Aorta (tissue), 5 donors: ENCODE measurements at places on chromosomes 7 and 10.

GRCh38 chr7:92832534-92833023 lies 3.8 kb downstream of the CDK6 start:
- no peaks in the 10 kb centered on the region for H3K4me1 ChIP-seq
- H3K27me3 ChIP-seq: no peaks in the 10 kb centered on the region

DNA sequence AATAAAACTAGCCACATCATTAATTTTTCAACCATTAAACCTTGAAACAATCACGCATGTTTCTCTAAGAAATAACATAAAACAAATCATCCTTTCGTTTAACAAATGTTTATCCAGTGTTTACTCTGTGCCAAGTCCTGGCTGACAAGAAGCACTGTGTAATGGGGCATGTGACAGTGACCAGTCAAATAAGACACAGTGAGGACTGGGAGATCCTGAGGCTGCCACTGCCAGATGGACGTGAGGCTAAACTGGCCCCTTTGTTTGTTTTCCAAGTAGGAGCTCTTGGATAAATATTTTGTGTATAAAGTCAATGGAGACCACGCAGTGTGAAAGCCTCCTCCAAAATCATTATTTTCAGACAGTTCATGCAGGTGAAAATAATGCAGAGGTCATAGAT lies 626.2 kb downstream of the SUGCT start:
- no peak for DNase-seq
- H3K27ac ChIP-seq: no peak overlapping the region
- peaks cover 2% of the 10 kb centered on the region for H3K4me1 ChIP-seq

- H3K27ac ChIP-seq: peak overlapping the region; percentile 41
- H3K4me1 ChIP-seq: no peaks in the 10 kb centered on the region
- no peaks in the 10 kb centered on the region for H3K36me3 ChIP-seq
- H3K27me3 ChIP-seq: no peaks in the 10 kb centered on the region
- peak overlapping the region; percentile 43 for H3K4me3 ChIP-seq
Measured at GRCh38 chr10:43689955-43690771, 41.5 kb upstream of the ZNF32 start.

- no peaks in the 10 kb centered on the region for H3K36me3 ChIP-seq
- no peak for DNase-seq
- H3K27me3 ChIP-seq: no peaks in the 10 kb centered on the region
Measured at GRCh38 chr7:14717816-14718215, 184.7 kb downstream of the DGKB start.

DNA sequence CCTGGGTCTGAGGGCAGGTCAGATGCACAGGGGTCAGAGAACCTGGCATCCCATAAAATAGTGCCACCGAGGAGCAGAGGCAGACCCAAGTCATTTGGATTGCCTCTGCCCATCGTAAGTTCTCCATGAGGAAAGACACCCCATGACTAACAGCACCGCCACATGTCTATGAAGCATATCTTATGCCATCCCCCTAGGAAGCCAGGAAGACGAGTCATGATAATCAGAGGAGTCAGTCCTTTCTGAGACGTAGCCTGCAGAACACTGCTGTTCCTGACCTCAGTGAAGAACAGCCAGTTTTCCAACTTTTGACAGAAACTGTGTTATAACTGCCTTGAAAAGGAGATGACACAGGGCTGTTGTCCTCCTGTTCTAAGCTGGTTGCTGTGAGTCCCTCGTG lies 51.2 kb downstream of the INSYN2A start:
- H3K27ac ChIP-seq: no peak overlapping the region
- H3K4me1 ChIP-seq: no peaks in the 10 kb centered on the region
- DNase-seq: no peak
- no peaks in the 10 kb centered on the region for H3K27me3 ChIP-seq
- no peak overlapping the region for H3K4me3 ChIP-seq
- H3K36me3 ChIP-seq: no peaks in the 10 kb centered on the region

GRCh38 chr10:11993834-11994468 lies 48.7 kb downstream of the UPF2 start:
- H3K27me3 ChIP-seq: no peaks in the 10 kb centered on the region
- no peak overlapping the region for H3K4me3 ChIP-seq
- no peaks in the 10 kb centered on the region for H3K36me3 ChIP-seq
- H3K4me1 ChIP-seq: no peaks in the 10 kb centered on the region
